Cardiac muscle cell (in vitro differentiated cells and primary cell): ENCODE measurements at places on chromosomes 11 and 22. TPM values are rescaled to one million over a fixed set of nuclear protein-coding genes. Genes with fewer than 3 reads are reported as not detected.

The CLDN5 gene
- total RNA-seq = 0.74 and 1.0 TPM in 2 replicates

- no peaks in the 10 kb centered on the region for H3K4me1 ChIP-seq
- H3K27me3 ChIP-seq = no peaks in the 10 kb centered on the region
- no peak for DNase-seq
- no peak overlapping the region for H3K4me3 ChIP-seq
Observed at GRCh38 chr11:130189492-130190210, 30.1 kb downstream of the ST14 start.

The MEI1 gene
- total RNA-seq = 1.1 and 17.8 TPM in 2 replicates

- H3K27me3 ChIP-seq = no peaks in the 10 kb centered on the region
- peaks cover 11% of the 10 kb centered on the region for H3K4me1 ChIP-seq
- no peak for DNase-seq
- H3K27ac ChIP-seq = peak overlapping the region; percentile 1
Observed at GRCh38 chr11:17185938-17186337, 21.8 kb downstream of the PIK3C2A start.

- H3K36me3 ChIP-seq = no peaks in the 10 kb centered on the region
- no peaks in the 10 kb centered on the region for H3K27me3 ChIP-seq
- H3K4me1 ChIP-seq = no peaks in the 10 kb centered on the region
- H3K4me3 ChIP-seq = no peak overlapping the region
- no peak overlapping the region for H3K27ac ChIP-seq
- DNase-seq = no peak
Observed at GRCh38 chr11:111250936-111251335, 5.4 kb downstream of the POU2AF2 start.

- no peak overlapping the region for H3K27ac ChIP-seq
- H3K27me3 ChIP-seq = peaks cover 19% of the 10 kb centered on the region
- no peak for DNase-seq
Observed at GRCh38 chr11:120675171-120675570, 163.6 kb downstream of the GRIK4 start.

- no peaks in the 10 kb centered on the region for H3K4me1 ChIP-seq
- DNase-seq = no peak
- peaks cover 7% of the 10 kb centered on the region for H3K27me3 ChIP-seq
Observed at GRCh38 chr11:118339281-118339961, 3.1 kb downstream of the CD3D start.

DNA sequence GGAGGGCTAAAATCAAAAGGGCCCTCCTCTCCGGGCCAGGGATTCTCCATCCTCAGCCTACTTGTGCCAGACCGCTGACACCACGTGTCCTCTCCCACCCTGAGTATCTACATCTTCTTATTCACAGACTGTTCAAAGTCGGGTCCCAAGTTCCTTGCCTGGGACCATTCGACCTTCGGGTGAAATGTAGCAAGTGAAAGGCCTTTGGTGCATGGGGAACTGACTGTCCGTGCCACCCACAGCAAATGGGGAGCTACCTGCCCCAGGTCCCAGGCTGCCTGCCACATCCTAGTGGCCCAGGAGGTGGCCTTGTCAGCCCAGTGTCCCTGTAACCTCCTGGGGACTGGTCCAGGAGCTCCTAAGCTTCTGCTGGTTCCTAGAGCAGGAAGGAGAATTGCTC lies 67.3 kb downstream of the RTL6 start:
- H3K4me3 ChIP-seq = no peak overlapping the region
- no peaks in the 10 kb centered on the region for H3K27me3 ChIP-seq
- no peaks in the 10 kb centered on the region for H3K36me3 ChIP-seq
- no peak for DNase-seq

The MMP1 gene
- not detected in 2 replicates for total RNA-seq

GRCh38 chr11:47271961-47272661 lies 2.2 kb downstream of the MADD start:
- no peaks in the 10 kb centered on the region for H3K27me3 ChIP-seq
- peak overlapping the region; percentile 55 for H3K4me3 ChIP-seq
- peak overlapping the region; percentile 64 for H3K27ac ChIP-seq
- H3K4me1 ChIP-seq = peaks cover 34% of the 10 kb centered on the region

DNA sequence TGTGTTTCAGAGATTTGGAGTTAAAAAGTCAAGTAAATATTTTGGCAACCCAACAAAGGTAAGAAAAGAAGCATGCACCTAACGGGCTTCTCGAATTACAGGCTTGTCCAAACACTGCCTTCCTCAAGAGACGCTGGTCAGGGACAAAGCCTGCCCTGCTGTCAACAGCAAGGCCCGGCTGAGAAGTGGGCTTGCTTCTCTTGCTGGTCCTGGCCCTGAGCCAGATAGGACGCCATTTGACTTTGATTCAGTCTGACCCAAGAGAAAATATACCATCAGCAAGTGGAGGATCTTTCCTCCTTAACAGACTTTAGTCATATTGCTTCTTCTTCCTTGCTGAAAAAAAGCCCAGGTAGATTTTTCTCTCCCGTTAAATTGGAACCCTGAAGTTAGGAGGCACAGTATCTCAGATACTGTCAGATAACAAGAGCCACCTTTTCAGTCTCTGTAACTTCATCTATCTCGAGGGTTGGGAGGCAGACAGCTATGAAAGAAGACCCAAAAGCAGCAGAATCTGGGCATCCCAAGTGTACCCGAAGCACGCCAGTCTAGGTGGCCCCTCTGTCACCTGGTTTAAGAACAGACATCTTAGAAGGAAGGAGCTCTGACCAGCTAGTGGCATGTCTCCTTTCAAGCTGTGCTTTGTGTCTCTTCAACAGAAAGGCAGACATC lies 57.5 kb downstream of the C22orf31 start:
- no peaks in the 10 kb centered on the region for H3K36me3 ChIP-seq
- H3K4me3 ChIP-seq = no peak overlapping the region
- H3K27me3 ChIP-seq = no peaks in the 10 kb centered on the region
- peaks cover 81% of the 10 kb centered on the region for H3K4me1 ChIP-seq
- no peak for DNase-seq

The CBLIF gene
- total RNA-seq = 0.69 TPM in 1 of 2 replicates, not detected in the other

DNA sequence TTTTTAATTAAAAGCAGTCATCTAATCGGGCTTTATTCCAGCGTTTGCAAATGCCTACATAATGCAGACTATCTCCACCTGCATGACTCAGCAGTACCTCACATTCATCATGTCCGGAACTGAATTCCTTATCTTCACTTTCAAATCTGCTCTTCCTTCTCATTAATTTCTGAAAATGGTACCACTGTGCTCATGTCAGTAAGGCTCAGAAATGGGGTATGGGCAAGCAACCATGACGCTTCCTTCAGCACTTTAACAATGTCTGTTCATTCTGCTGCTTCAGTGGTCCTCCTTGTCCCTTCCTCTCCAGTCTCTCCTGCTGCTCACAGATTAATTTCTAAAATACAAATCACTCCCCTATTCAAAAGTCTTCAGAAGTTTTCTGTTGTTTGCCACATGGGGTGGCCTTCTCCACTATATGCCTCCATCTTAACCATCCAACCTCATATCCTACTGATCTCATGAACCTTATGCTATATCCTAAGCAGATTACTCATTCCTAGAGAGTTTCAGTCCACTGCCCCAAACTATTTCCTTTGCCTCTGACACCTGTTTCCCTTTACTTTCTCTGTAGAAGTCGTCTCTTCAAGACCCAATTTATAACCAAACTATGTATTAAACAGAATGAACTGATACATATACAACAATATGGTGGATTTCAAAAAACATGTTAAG lies 7.0 kb downstream of the GTF2H1 start:
- H3K4me1 ChIP-seq = no peaks in the 10 kb centered on the region
- DNase-seq = no peak
- H3K4me3 ChIP-seq = no peak overlapping the region
- H3K27me3 ChIP-seq = no peaks in the 10 kb centered on the region
- H3K27ac ChIP-seq = peak overlapping the region; percentile 15

DNA sequence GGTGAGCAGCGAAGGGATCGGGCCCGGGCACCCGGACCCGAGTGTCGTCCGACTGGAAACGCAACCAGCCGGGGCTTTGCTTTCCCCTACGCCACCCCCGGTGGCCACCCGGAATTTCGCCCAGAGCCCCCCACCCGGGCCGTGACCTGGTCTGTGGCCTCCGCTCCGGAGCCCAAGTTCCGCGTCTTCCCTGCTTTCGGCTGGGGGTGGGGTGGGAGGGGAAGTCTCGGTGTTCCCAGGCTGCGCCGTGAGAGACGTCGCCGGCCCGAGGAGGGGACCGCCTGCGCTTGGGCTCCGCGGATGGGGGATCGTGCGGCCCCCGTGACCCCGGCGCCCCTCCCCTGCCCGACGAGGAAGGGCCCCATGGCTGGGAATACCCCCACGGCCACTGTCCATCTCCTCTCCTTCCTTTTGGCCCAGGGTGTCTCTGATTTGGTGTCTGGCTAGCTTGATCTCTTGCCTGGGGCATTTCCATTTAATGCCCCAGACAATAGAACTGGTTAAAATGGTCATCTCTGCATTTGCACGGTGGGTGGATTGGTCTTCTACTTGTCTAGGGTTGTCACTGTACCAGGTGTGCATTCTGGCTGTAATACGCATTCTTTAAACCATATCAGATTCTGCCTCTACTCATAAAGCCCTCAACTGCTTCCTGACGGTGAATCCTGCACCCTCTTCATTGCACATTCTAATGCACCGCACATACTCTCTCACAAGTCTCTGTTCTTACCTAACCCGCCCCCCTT lies 789 bp downstream of the SIK2 start:
- H3K36me3 ChIP-seq = no peaks in the 10 kb centered on the region
- peaks cover 17% of the 10 kb centered on the region for H3K4me1 ChIP-seq
- H3K4me3 ChIP-seq = peak overlapping the region; percentile 71
- H3K27ac ChIP-seq = peak overlapping the region; percentile 96
- no peaks in the 10 kb centered on the region for H3K27me3 ChIP-seq
- peak; percentile 50 for DNase-seq

DNA sequence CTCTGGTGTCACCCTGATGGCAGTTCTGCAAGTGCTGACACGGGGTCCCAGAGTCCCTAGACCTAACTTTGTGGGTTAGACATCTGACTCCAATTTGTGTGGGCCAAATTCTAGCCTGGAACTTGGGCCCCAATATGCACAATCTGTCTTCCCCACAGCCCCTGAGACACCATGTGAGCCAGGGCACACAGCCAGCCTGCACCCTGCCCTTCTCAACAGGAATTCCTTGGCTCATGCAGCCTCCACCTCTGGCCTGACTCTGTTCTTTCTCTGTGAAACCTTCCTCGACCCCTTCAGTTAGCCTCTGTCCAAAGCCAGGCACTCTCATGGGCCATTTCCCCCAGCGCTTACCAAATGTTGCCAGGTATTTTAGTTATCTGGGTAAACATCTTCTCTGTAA lies 59.1 kb upstream of the POU2AF1 start:
- no peaks in the 10 kb centered on the region for H3K36me3 ChIP-seq
- DNase-seq = no peak
- no peak overlapping the region for H3K27ac ChIP-seq
- H3K4me1 ChIP-seq = no peaks in the 10 kb centered on the region
- H3K27me3 ChIP-seq = no peaks in the 10 kb centered on the region

The SYT9 gene
- 2.2 and 3.8 TPM in 2 replicates for total RNA-seq

- DNase-seq = no peak
- no peak overlapping the region for H3K27ac ChIP-seq
- no peak overlapping the region for H3K4me3 ChIP-seq
- peaks cover 32% of the 10 kb centered on the region for H3K27me3 ChIP-seq
- H3K4me1 ChIP-seq = no peaks in the 10 kb centered on the region
Observed at GRCh38 chr11:58912124-58912523, 27.2 kb upstream of the GLYATL1 start.

GRCh38 chr11:44950031-44950624 lies 555 bp downstream of the TP53I11 start:
- peak overlapping the region; percentile 51 for H3K4me3 ChIP-seq
- H3K27ac ChIP-seq = peak overlapping the region; percentile 77
- no peaks in the 10 kb centered on the region for H3K27me3 ChIP-seq
- peak; percentile 69 for DNase-seq
- H3K36me3 ChIP-seq = no peaks in the 10 kb centered on the region

The RTN4R gene
- 5.3 and 9.8 TPM in 2 replicates for total RNA-seq

The EHF gene
- not detected in 2 replicates for total RNA-seq

GRCh38 chr11:86577644-86578636 lies 94.5 kb downstream of the ME3 start:
- DNase-seq = no peak
- no peak overlapping the region for H3K4me3 ChIP-seq
- no peaks in the 10 kb centered on the region for H3K36me3 ChIP-seq

GRCh38 chr11:114604179-114604813 lies 8.7 kb upstream of the NXPE4 start:
- no peak for DNase-seq
- H3K27ac ChIP-seq = no peak overlapping the region

The TRIM22 gene
- 0.07 TPM in 1 of 2 replicates, not detected in the other for total RNA-seq

The NRXN2 gene
- 1.2 and 1.4 TPM in 2 replicates for total RNA-seq

- H3K4me3 ChIP-seq = no peak overlapping the region
- H3K27ac ChIP-seq = no peak overlapping the region
- DNase-seq = no peak
- H3K36me3 ChIP-seq = peaks cover 76% of the 10 kb centered on the region
Observed at GRCh38 chr22:25953919-25954318, 211.9 kb downstream of the MYO18B start.

DNA sequence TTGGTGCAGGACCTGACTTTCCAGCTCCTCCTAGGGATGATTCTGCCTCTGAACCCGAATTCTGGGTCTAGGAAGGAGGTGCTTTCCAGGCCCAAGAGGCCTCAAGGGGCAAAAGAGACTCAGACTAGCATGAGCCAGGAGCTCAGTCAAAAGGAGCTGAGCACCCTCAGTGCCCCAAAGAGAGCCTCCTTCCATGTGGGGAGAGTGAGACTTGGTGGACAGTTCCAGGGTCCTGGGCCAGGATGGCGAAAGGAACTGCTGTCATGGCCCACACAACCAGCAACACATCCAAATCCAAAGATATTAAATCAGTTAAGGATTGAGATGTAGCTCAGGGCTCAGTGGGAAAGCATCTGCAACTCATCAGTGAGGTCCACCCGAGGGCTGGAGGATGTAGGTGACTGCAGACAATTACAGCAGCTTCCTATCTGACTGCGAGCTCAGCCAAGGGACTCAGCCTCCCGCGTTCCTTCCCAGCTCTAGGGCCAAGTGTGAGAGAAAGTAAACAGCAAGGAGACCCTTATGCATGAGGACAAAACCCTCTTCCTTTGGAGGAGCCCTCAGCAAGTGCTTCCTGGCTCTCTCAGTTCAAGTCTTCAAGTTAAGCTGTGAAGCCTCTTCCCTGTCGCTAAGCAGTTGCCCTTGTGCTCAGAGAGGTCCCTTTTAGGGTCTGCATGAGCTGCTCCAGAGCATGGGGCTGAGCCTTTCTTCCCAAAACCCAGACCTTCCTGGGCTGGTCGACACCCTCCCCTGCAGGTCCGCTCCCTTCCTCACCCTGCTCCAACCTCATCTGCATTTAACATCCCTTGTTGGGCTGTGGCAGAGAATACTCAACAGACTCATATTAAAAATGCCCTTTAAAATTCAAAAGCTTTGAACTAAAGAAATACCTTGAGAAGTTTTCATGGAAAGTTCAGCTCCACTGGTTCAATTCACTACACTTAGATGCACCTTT lies 35.8 kb downstream of the C11orf58 start:
- H3K27me3 ChIP-seq = no peaks in the 10 kb centered on the region
- DNase-seq = no peak
- peaks cover 12% of the 10 kb centered on the region for H3K36me3 ChIP-seq
- H3K27ac ChIP-seq = no peak overlapping the region
- H3K4me3 ChIP-seq = no peak overlapping the region
- H3K4me1 ChIP-seq = no peaks in the 10 kb centered on the region

The TMPRSS4 gene
- not detected in 2 replicates for total RNA-seq

GRCh38 chr11:93986716-93987115 lies 34.4 kb upstream of the HEPHL1 start:
- no peak for DNase-seq
- no peak overlapping the region for H3K4me3 ChIP-seq
- H3K27ac ChIP-seq = no peak overlapping the region
- no peaks in the 10 kb centered on the region for H3K27me3 ChIP-seq
- H3K36me3 ChIP-seq = no peaks in the 10 kb centered on the region

- DNase-seq = no peak
- H3K27ac ChIP-seq = no peak overlapping the region
- H3K4me3 ChIP-seq = no peak overlapping the region
- no peaks in the 10 kb centered on the region for H3K36me3 ChIP-seq
- H3K4me1 ChIP-seq = no peaks in the 10 kb centered on the region
Observed at GRCh38 chr11:93984936-93985335, 36.2 kb upstream of the HEPHL1 start.

The ARHGAP20 gene
- 0.30 and 0.53 TPM in 2 replicates for total RNA-seq
